Stimulated activated CD4-positive, alpha-beta T cell treated with anti-CD3 and anti-CD28 coated beads, Interleukin-15, amount 100 ng/mL, for 48 hours (primary cell): ENCODE measurements at places on chromosomes 13 and 19.
A peak's percentile ranks its signal among the peaks of the same experiment; 100 is the strongest.

DNA sequence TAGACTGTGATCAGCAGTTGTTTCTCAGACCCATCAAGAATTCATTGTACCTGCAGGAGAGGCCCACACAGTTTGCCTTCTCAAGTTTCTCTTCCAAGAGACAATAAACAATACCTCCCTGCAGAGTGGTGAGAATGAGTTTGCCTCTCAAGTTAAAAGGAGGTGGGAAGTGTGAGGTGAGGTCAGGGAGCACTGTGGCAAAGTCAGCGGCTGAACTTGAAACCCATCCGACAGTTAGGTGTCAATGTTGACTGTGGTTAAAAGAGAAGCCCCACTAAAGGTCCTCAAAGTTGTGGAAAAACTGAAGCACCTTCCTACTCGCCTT is 72.9 kb upstream of the TSC22D1 start:
- DNase-seq, result peak; percentile 31

GRCh38 chr13:105979131-105980011 is 556.1 kb downstream of the EFNB2 start:
- DNase-seq, result no peak

GRCh38 chr19:40578442-40578908 is 1.8 kb downstream of the SHKBP1 start:
- no peak for DNase-seq

- DNase-seq, result no peak
These were observed 18.9 kb upstream of the CLDN10 start for GRCh38 chr13:95533545-95534160.

DNA sequence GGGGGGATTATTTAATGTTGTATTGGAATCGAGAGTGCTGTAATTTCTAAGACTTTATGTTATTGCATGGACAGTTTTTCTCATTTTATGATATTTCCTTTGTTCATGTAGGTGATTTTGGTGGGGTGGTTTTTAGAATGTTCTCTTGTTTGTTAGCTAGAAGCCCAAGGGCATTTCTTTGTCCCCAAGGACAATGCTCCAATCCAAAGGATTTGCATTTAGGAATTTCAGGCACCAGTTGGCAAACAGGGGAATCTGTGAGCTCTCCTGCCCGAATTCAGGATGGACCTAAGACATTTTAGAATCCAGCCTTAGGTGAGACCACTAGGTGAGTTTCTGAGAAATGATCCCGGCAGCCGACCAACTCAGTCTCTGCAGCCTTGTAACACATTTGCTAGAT is 324.9 kb downstream of the KCNRG start:
- no peak for DNase-seq

DNA sequence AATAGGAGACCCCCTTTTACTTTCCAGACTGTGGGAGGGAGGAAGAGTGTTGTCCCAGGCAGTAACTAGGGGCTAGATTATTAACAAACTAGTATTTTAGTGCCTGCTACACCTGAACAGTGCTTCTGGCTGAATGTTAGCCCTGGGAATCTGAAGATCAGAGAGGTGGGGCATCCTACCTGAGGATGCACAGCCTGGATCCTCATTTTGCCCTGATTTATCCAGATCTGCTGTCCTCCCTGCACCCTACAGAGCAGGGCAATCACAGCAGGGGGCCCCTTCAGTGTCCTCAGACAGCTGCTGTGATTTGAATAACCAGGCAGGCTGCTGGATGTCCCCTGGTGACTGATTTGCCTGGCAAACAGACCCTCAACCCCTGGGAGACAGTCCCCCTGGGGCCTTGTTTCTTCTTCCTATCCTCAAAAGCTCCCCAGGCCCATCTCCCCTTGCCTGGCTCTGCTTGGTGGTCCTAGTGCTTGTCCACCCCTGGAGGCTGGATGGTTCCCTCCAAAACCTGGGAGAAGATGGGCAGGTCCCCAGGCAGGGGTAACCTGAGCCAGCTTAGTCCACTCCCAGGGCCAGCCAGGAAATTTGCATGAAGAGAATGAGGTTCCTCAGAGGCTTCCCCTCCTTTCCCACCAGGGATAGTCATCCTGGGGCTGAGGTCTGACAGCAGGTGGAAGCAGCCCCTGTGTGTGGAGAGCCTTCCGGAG is at the start of gene OVOL3:
Gene OVOL3, plus strand, starts transcription at position 657 of the 713 bp plus-strand sequence. CDS start 60 bp downstream, outside the sequence.
- no peak for DNase-seq

GRCh38 chr13:29131881-29132668 is 311.9 kb downstream of the MTUS2 start:
- no peak for DNase-seq

DNA sequence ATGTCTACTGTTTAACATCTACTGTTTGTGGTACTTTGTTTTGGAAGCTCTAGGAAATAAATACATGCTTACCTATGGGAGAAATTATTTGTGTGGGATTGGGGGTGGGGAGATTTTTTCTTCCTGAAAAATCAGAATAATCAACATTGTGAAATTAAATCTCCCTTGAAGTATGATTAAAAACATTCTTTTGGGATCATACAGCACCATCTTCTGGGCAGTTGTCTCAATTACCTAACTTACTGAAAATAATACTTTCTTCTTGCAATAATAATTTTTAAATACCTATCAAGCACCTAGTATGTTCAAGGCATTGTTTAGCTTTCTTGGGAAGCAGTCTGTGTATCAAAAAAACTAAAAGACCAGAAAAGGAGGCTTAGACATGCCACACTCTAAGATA is 576.5 kb upstream of the ARGLU1 start:
- DNase-seq, result no peak

DNA sequence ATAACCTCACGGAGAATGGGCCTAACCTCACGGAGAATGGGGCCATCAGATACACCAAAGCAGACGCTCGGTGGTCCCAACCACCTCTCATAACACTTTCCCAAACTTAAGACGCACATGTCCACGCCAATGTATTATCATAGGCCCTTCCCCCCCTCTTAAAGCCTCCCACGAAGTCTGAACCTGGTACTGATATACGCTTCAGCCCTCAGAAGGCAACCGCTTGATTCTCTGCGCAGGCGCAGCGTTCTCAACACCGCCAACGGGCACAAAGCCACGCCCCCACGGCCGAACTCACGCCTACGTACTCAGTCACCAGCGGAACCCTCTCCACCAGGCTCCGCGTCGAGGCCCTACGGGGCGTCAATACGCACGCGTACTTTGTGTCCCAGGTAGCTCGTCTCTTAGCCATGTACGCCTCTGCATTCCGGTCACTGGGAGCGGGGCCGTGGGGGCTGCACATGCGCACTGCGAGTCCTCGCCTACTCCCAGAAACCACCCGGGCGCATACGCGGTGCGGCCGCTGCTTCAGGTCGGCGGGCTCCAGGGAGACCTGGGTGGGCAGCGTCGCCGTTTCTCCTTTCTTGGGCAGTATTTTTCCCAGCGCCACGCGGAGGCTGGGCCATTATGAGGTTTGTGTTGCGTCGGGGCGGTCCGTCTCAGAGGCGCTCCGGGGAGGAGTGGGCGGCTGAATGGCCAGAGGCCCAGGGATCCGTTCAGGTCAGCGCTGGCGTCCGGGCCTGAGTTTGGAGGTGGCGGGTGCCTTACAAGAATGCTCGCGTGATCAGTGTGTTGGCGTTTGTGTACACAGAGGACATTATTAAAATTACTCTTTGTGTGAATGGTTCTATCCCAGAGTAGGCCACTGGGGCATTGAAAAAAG is 25.3 kb downstream of the ZNF582 start:
- DNase-seq, result peak; percentile 81

- no peak for DNase-seq
These were observed 49.5 kb upstream of the KPNA3 start for GRCh38 chr13:49841964-49842363.

- no peak for DNase-seq
These were observed 51.0 kb downstream of the WDFY2 start for GRCh38 chr13:51635137-51635878.

DNA sequence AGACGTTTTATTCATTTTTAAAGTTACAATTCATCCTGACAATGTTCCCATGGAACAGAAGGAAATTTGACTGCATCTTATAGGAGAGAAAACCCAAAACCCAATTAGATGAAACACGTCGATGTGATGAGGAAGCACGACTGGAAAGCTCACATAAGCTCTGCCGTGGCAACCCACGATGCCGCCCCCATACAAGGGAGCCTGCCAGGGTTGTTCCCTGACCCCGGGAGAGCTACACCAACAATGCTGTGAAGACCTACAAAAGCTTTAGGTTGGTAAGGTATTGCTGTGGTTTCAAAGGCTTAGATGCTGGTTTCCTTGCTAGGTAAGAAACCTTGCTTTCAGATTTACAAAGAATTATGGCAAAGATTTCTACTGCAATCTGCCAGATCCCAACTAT is 393.1 kb downstream of the KLF12 start:
- DNase-seq, result no peak

GRCh38 chr19:11364935-11365334 is 9.5 kb upstream of the SWSAP1 start:
- DNase-seq, result no peak

DNA sequence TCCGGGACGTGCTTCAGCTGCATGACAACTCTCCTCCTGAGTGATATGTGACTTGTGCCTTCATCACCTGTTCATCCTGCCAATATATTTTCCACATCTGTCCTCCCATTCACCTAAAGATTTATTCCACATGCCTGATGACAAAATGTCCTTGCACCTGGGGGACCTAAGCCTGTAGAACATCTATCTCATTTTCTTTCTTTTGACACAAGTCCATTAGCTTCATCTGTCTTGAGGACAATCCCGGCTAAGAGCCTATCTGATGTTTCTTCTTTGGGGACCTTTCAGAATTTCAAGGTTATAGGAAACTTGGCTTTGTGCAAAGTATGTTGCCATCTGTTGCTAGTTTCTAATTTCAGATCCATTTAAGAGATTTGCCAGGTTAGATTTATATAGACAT is 41.1 kb downstream of the ITGBL1 start:
- no peak for DNase-seq
